ENCODE measurements at places on chromosomes 5 and 9.

- no peak for DNase-seq
Observed at GRCh38 chr9:3962496-3962895, 337.4 kb downstream of the GLIS3 start.

GRCh38 chr5:156148301-156148700 is 178.7 kb upstream of the SGCD start:
- DNase-seq: no peak

- DNase-seq: no peak
Observed at GRCh38 chr9:75181750-75182149, 93.4 kb downstream of the OSTF1 start.

- DNase-seq: no peak
Observed at GRCh38 chr5:97658116-97658900, 475.3 kb upstream of the RIOK2 start.

GRCh38 chr5:75059912-75060545 is 7.7 kb upstream of the GCNT4 start:
- DNase-seq: no peak

- DNase-seq: no peak
Observed at GRCh38 chr5:143409926-143410325, 6.4 kb upstream of the NR3C1 start.

- DNase-seq: peak; percentile 83
Observed at GRCh38 chr5:53438486-53439472, 41.6 kb upstream of the FST start.

DNA sequence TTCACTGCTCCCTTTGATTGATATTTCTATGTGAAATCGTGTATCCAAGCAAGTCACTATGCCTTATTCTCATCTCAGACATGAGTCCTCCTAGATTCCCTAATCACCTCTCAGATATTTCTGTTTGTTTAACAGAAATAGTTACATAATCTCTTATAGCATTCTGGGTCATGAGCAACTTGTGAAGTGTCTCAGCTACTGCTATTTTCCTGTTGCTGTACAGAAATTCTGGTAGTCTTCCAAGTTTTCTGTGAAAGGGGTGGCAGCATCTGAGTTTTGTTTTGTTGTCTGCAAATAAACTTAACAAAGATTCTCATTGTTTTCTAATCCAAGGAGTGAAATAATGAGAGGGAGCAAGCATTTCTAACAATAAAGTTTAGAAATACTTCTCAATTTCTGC is 256.9 kb upstream of the ST8SIA4 start:
- no peak for DNase-seq

DNA sequence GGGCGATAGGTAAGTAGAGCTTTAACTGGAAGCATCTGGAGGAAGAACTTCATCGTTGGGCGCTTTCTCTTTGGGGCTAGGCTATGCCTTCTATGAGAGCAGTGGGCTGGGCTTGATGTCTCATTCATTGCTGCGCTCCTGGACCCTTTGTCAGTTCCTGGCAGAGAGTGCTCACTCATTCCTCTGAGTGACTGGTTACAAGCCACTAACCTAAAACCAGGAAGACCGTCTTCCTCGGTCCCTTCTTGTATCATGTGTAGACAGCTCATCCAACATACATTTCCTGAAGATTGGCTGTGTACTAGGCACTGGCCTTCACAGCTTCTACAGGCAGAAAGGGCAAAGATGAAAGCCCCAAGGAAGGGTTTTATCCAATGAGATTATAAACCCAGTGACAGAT is 6.4 kb downstream of the SWI5 start:
- no peak for DNase-seq

- DNase-seq: no peak
Observed at GRCh38 chr9:127067603-127068220, 54.7 kb downstream of the ANGPTL2 start.

DNA sequence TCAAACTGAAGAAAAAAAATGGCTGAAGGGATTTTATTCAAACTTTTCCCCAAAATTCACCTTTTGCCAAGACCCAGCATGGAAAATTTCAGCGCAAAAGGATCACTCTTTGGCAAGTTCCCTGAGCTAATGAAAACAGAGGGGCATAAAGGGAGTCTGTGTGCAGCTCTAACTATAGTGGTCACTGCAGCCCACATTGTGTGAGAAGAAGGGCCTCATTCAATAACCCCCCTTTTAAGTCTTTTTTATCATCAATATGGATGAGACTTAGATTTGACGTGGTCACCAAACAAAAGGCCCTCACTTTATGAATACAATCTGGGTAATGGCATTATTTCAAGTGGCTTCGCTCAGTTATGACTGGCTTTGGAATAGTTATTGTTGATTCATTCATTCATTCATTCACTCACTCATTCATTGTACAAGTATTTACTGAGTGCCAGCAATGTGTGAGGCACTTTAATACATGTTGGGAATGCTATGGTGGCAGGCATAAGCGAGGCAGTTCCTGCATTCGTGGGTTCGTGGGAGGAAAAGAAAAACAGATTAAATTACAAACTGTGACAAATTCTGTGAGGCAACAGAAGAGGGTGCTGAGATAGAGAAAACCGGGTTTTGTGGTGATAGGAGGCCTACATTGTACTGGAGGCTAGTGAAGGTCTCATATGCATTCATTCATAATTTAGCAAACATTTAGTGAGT is 145.7 kb upstream of the KLF4 start:
- no peak for DNase-seq

DNA sequence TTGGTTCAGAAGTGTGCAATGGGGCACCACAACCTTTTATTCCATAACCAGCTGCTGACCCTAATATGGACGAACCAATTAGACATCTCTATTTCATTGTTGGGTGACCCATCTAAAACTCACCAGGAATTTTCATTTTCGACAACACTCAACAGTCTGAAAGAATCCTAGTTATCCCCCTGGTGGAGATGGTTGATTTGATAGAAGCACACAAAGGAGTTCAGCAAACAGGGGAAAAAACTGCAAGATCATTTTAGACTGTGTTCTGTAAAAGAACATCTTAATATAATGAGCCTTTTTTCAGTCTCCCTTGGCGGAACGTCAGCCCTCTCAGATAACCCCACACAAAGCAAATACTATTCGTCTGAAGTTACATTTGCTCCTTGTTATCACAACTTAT is 367.4 kb downstream of the KIAA0825 start:
- DNase-seq: no peak

DNA sequence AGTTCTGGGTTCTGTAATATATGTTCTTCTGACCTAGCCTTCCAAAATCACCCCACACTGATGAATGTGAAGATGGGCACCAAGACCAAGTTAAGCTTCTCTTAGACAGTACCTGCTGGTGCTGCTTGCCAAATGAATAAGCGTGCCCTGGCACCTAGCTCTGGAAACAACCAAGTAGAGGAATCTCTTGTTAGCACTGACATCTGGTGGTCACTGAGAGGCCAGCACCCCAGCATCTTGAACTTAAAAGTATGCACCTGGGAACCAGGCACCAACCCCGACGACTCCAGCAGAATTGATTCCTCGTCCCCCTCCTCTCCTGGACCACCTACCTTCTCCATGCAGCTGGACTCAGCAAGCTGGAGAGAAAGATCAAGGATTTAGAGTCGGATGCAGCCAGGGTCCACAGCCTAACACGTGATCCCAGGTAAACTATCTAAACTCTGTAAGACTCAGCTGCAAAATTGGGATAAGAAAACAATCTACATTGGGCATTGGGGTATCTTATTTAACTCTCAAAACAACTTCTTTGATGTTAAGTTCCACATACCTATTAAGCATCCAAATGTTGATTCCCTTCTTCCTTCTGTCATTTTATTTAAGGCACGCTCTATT is 89.8 kb downstream of the SLC1A3 start:
- no peak for DNase-seq

DNA sequence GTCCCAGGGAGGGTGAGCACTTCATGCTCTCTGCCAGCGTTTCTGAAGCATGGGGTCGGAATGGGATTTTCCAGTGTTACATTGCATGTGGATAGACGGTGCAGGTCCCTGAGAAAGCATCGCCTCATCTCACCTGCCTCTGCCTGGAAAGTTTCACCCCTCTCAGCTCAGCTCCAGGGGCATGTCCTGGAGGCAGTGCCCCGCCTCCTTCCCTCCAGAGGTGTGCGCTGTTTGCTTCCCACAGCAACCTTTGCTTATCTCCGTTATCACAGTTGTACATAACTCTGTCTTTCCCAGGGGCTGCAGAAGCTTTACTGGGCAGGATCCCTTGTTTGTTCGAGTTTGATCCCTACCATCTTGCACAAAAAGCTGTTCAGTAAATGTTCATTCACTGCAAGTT is 10.7 kb upstream of the CREBRF start:
- DNase-seq: no peak

GRCh38 chr5:122019919-122020590 is 58.0 kb downstream of the LOX start:
- DNase-seq: no peak

GRCh38 chr9:116654059-116654355 is 33.1 kb upstream of the TRIM32 start:
- no peak for DNase-seq

DNA sequence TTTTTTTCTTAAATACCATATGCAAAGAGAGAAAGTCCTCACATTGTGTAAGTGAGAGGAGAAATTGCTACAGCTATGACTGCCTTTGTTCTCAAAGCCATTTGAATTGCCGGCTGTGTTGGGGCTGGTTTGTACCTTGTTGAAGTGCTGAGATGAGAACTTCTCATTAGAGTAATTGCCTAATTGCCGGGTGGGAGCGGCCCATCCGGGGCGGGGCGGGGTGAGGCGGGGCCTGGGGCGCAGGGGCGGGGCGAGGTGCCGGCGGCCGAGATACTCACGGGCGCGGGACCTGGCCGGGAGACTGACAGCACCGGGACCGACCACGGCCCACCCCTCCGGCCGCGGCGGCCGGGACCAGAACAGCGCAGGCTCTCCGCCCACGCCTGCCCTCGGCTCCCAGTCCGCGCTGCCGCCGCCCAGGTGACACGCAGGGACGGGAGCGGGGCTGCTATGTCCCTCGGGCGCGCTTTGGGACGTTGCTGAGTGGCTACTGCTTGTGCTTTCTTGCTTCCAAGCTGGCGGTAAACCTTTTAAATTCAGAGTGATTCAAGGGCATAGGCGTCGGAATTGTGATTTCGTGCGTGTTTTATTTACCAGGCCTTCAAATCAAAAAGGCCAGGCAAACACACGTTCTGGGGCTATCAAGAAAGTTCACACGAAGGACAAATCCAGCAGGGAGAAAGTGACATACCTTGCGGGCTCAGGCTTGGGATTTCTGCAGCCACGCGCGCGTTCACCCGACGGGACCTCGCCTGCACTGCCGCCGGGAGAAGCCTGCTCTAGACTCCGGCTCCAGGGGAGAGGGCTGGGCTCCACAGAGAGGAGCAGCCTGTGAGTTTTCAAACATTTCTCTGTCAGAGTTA is 269.1 kb downstream of the FANCC start:
- no peak for DNase-seq

DNA sequence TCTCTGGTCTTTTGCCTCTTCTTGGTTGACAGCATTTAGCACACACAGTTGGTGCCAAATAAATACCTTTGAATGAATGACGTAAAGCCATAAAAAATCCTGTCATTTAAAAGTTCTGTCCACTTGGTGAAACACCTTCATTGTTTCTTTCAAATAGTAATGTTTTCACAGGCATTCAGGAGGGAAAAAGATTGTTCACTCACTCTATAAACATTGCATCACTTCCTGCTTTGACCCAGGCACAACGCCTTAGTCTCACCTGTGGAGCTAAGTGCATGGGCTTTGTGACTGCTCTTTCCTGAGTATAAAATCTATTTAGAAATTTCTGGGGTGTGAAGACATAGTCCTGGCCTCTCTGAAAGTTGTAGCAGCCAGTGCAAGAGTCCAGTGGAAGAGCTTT is 88.9 kb upstream of the CXCL14 start:
- DNase-seq: no peak

GRCh38 chr5:90813392-90813791 is 254.8 kb downstream of the ADGRV1 start:
- DNase-seq: no peak

DNA sequence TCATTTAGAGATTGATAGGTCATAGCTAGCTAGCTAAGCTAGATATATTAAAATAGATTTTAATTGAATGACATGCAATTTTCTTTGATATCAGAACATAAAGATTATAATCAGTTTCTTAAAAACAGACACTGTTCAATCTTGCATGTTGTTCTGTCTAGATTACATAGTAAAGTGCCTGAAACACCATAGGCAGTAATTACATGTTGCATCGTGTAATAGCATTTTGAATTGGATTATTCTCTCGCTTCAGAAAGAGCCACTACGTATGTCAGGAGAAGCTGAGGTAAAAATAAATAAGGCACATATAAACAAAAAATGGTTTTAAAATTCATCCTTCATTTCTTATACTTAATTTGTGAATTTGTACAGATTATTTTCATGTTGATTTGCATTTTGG is 148.0 kb upstream of the CDH12 start:
- DNase-seq: no peak

DNA sequence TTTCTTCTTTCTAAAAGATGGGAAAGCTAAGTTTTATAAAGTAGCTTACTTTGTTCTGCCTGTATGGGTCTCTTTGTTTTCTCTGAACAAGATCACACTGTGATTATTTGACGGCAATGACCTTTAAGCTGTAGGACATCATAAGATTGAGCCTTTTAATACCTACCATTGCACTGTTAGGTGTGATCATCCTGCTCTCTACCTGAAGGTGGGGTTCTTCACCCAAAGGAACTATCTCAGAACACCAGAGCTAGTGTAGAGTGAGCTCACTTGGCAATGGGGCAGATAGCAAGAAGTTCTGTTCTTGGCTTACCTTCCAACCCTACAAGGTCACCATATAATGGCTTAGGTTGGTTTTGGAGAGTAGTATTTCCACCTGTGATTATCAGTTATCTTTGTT is 200.2 kb downstream of the SPATA31D1 start:
- no peak for DNase-seq

DNA sequence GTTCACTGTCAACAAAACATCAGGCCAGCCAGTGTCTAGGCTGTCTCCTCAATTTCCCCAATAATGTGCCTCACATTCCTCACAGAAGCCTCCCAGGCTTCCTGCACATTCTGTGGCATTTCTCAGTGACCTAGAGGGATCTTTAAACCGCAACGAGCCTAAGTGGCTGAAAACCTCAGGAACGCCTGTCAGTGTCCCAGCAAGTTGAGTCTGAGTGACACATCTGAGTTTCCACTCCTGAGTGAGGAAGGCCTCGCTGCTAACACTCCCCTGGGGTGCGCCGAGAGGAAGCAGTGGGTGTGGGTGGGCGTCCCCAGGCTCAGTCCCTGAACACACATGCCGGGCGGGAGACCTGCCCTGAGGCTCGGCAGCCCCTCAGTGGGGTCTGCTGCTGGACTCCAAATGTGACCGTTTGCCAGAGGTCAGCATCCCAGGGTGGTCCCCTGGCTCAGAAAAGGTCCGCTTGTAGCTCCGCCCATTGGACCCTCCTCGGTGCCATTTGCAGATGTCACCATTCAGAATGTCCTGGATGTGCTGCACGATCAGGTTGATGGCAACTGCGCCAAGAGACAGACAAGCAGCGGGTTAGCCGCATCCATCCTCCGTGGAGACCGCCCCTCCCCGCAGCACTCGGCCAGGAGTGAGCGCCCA is 6.3 kb downstream of the UCK1 start:
- peak; percentile 51 for DNase-seq

DNA sequence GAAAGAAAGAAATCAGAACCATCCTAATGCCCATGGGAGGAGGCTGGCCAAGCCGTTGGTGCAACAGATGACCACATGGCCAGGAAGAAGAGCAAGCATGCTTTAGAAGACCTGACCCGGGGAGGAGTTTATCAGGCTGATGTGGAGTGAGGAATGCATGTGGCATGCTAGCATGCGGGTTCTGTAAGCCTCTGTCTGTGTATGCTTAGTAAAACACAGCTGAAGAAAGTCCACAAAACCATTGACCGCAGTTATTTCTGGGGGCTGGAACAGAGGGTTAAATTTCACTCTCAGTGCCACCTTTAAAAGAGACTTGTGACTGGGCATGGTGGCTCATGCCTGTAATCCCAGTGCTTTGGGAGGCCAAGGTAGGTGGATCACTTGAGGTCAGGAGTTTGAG is 19.1 kb downstream of the GFI1B start:
- DNase-seq: no peak
